Activated naive CD4-positive, alpha-beta T cell treated with anti-CD3 and anti-CD28 coated beads, Interleukin-2, amount 50 U/mL, for 72 hours (primary cell): ENCODE measurements at places on chromosomes 6 and 20. TPM values are rescaled to one million over a fixed set of nuclear protein-coding genes. Genes with fewer than 3 reads are reported as not detected.

- no peak for DNase-seq
Observed at GRCh38 chr6:102438171-102438570, 1044.7 kb downstream of the GRIK2 start.

Gene RAET1L
- not detected for total RNA-seq

DNA sequence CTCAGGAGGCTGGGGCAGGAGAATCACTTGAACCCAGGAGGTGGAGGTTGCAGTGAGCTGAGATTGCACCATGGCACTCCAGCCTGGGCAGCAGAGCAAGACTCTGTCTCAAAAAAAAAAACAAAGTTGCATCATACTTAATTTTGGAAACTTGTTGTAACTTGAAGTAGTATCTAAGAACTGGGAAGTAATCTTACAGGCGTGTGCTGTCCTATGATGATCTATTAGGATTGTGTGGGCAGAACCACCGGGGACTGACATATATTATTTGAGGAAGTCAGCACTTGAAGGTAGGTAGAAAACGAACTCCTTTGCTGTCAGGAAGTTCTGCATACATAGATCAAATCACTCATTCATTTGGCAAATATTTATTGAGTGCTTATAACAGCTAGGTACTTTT is 188.5 kb downstream of the ZNF217 start:
- DNase-seq, result no peak

- no peak for DNase-seq
Observed at GRCh38 chr20:23298926-23299672, 51.5 kb upstream of the NXT1 start.

Gene SLC22A7
- not detected for total RNA-seq

- DNase-seq, result peak; percentile 73
Observed at GRCh38 chr20:51531141-51531710, 11.3 kb downstream of the NFATC2 start.

Gene FAM162B
- not detected for total RNA-seq

Gene JPH2
- 0.97 TPM for total RNA-seq

- no peak for DNase-seq
Observed at GRCh38 chr6:40720375-40720748, 133.2 kb upstream of the LRFN2 start.

DNA sequence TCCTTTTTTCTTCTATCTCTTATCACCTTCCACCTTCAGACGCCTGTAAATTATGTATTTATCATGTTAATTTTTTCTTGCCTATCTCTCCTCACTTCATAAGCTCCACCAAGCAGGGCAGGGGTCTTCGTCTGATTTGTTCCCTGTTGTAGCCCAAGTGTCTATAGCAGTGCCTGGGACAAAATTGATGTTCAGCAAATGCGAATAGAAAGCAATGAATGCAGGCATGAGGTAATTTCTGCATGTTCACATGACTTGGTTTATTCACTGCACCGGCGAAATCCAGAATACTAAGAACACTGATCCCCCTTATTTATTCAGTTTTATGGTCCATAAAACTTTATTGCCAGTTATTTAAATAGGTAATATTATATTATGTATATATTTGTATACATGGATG is 162.1 kb downstream of the TBC1D7 start:
- no peak for DNase-seq

Gene ULBP2
- 0.66 TPM for total RNA-seq

DNA sequence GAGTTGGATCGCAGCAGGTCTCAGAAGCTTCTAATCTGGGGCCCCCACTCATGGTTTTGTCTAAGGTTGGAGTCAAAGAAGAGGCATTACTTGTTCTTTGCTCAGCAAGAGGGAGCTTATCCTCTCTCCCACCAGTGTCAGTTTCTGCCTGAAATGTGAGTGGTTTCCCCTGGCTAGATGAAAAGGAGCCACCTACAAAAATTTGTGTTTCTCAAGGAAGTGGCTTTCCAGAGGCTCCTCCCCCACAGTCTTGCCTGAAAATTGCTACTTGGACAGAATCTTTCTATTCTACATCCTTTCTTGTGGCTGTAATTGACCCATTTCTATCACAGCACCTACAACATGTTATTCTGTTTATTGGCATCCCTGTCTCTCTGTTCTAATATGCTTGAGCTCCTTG is 37.9 kb downstream of the SCML4 start:
- DNase-seq, result no peak

DNA sequence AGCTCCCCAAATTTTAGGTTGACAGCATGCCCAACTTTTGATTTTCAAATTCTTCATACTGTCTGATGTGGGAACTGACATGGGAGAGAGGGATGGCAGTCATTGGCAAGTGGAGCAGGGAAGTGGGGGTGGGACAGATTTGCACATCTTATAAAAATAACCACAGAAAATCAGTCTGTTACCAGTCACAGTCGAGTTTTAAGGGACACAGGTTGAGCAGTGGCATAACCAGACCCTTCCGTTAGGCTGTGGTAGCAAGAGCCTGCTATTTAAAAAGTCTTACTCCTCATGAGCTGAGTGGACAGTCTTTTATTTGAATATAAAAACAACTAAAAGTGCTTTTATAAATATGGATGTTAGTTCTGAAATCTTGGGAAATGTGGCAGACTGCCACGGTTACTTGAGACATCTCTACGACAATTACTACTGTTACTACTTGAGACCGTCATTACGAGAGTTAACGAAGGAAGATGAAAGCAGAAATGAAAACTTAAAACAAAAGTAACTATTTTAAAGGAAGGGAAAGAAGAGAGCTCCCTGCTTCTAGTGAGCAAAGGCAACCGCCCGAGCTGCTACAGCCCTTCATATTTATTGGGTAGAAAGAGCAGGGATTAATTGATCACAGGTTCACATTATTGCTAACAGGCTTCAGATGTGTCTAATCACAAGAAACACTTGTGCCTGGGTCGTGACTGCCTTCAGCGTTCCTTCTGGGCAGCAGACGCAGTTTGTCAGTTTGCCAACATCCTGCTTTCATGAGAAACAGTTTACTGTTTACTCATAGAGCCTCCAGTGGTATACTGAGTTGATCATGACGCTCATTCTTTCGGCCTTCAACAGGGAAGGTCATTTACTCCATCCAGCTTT is 71.3 kb downstream of the EFHC1 start:
- DNase-seq, result no peak
